Keratinocyte (primary cell): ENCODE measurements at places on chromosomes 2 and 18. TPM values are rescaled to one million over a fixed set of nuclear protein-coding genes. Genes with fewer than 3 reads are reported as not detected.

GRCh38 chr18:3248658-3249359 lies 1.2 kb downstream of the MYL12A start:
- no peak for DNase-seq

- no peak for DNase-seq
Measured at GRCh38 chr2:7333960-7334493, 416.8 kb downstream of the RNF144A start.

GRCh38 chr18:8252371-8252770 lies 356.9 kb upstream of the RAB12 start:
- DNase-seq, result no peak

LRRC30 gene
- not detected in 3 replicates for polyA plus RNA-seq

FBLN7 gene
- polyA plus RNA-seq, result 0.12 TPM in 1 of 3 replicates, not detected in the others
